ENCODE measurements at places on chromosomes 1 and 21.

DNA sequence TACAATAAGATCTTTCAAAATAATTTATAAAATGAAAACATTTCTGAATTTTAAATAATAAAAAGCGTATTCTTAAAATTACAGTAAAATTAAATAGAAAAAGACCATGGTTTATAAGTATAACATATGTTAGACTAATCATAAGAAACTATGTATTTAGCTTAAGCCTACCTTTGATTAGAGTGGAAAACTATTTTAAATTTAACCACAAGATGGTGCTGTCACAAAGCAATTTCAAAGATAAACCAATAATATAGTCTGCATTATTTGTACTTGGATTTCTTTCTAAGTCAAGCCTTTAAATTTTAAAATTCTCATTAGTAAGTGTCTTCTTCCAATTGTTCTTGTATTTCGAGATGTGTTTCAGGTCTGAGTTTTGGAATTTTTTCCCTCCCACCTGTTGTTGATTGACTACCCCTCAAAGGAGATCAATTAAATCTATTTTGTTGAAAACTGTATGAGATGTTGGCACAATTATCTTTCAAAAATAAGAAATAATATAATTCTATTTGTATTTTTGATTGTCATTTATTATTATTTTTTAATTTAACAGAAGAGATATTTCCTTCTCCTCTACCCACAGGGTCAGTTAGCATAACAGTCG, 459.8 kb downstream of the KCNT2 start:
- no peak for DNase-seq

GRCh38 chr21:43024439-43025136, 50.2 kb downstream of the PKNOX1 start:
- no peak for DNase-seq

DNA sequence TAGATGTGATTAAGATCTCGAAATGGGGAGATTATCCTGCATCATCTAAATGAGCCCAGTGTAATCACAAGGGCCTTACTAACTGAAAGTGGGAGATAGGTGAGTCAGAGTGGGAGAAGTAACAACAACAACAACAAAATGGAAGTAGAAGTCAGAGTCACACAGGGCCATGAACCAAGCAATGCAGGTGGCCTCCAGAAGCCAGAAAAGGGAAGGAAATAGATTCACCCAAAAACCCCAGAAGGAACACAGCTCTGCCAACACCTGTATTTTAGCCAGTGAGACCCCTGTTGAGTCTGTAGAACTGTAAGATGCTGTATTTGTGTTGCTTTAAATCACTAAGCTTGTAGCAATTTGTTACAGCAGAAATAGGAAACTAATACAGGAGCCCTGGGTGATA, 4.1 kb downstream of the TAGLN2 start:
- DNase-seq: peak; percentile 57

DNA sequence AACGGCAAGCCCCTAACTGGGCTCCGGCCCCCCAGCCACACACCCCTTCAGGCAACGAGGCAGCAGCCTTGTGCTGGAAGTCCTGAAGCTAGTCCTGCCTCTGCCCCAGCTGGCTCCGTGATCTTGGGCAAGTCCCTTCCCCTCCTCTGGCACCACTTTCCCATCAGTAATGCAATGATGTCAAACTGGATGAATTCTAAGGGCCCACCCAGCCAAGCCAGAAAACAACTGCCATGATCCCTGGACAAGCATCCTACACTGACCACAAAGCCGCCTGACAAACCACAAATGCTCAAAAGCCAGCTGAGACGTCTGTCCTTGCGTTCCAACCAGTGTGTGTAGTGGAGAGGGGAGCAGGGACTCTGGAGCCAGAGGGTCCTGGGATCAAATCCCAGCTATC, 26.8 kb downstream of the IFFO2 start:
- DNase-seq: no peak

- DNase-seq: no peak
Observed at GRCh38 chr1:167427848-167428247, 90.5 kb downstream of the CD247 start.

DNA sequence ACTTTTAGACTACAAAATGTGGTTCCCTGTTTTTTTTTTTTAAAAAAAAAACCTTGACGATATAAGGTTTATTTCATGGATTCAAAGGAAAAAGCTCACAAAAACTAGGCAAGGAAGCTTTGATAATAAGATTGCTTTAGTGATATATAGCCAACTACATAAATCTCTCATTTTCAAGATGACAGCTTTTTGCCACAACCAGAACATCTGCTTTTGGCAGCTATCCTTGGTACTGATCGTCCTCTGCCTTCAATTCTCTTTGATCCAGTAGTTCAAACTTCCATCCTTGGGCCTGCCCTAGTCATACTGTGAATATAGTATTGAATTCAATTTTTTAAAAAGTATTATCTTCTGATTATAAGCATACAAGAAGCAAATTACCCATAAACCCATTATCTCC, 72.9 kb upstream of the CD53 start:
- no peak for DNase-seq

DNA sequence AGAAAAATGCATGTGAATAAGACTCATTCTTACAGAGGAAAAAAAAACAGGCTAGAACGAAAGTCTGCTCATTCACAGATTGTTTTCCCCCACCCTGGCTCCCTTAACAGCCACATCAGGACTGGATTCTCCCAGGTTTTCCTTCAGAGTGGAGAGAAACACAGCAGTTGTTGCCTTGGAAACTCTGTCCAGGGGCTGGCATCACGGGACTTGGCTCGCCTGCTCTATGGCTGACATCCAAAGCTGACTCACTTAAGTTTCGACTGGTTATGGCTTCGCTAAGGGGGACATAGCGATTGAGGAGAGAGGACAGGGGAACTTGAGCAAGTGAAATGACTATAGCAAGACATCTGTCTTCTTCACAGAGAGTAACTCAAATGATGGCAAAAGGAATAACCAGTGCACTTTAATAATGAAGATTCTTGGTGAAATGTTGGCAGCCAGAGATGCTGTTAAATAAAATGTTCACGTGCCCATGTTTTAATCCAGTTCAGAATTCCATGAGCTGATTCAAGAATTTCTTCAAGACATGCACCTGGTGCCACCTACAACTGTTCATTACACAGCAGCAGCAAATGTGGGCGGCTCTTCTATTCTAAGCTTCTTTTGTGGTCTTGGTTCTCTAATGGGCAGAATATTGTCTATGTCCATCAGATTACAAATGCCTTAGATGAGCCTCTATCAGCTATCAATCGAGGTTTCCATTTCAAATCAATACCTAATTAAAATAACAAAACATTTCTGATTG, 21.8 kb downstream of the MIS18A start:
- no peak for DNase-seq

- DNase-seq: no peak
Observed at GRCh38 chr1:7172804-7173203, 387.6 kb downstream of the CAMTA1 start.
